Right ventricle myocardium inferior (tissue), 1 donor: ENCODE measurements at places on chromosomes 6 and 20.

DNA sequence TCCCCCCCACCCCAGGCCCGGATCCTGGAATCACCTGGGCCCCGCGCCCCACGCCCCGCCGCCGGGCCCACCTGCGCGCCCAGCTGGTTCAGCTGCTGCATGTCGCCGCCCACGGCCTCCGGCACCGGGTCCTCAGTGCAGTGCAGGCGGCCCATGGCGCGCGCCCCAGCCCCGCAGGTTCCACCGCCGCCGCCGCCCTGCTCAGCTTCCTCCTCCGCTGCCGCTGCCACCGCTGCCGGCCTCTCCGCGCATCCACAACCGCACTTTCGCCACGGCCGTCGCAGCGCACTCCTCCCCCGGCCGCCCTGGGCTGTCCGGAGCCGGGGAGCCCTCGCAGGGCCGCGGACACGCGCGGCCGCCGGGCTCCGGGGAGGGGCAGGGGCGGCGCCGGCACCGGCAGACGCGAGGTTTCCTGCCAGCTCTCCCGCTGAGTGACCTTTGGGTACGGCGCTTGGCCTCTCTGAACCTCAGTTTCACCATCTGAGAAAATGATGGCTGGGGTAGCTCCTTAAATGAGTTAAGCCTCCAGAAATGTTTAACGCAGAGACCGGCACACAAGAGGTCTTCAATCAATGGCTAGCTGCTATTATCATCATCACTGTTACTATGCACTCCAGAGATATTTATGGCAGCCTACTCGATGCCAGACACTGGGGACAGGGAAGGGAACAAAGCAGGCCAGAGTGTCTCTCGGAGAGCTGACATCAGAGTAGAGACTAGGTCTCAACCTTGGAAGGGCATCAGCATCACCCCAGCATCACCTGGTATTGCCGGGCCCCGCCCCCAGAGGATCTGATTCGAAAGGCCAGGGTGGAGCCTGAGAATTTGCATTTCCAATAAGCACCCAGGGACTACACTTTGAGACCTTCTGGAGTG is at the start of gene COMMD7:
Gene COMMD7, minus strand, starts transcription at position 231 of the 876 bp plus-strand sequence. Its CDS starts 76 bp downstream, at position 155.
- DNase-seq: peak; percentile 85

DNA sequence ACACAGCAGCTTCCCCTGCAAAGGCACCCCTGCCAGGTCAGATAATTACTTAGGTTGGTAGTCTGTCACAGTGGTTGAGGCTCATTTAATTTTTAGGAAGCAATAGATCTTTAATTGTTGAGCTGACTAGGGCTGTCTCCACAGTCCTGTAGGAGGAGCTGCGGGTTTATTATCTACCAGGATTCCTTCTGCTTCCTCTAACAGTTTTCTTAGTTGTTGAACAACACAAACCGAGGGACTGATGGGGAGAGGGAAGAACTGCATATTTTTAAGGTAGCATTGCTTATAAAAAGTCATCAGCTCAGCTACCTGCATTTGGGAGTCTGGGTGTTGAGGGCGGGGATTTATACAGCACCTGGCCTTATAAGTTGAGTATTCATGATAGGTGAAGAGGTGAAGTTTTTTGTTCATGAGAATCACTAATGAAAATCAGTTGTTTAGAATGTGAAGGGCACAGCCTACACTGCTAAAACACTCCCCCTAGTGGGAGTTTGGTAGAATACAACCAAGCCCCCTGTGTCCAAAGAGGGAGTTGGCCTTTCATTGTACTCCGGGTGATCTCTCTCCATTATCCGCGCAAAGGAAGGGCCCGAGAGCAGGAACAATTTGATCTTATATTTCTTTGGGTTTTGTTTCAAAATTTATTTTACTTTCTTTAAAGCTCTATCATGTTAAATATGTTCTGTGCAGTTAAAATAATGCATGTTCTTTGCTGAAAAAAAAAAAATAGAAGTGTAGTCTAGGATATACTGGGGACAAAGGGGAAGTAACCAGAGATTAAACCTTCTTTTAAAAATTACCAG is 69.6 kb downstream of the SSR1 start:
- DNase-seq: no peak

DNA sequence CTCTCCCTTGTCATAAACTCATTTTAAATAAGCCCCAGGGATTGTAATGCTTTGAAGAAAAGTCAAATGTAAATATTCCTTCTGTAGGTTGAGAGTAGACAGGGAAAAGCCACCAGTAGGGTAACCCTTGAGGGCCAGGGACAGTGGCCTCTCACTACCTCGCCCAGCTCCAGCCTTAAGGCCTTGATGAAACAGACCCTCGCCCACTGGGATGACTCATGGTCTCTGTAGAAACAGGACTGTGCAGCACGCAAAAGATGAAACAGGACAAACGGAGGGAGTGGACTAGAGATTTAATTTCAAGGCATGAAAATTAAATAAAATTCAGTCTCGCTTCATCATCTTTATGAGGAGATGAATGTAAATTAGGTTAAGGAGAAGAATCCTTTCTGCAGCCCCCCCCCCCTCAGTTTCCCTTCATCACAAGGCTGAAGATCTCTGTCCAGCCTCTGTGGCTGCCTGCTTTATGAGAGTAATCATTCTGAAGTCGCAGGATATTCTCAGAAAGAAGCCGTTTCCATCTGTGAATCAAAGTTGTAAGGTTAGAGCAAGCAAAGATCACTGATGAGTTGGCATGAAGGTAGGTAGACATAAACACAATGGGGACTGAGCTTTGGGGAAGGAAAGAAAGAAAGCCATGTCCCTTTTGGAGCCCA is 60.4 kb downstream of the TMEM200A start:
- DNase-seq: no peak

DNA sequence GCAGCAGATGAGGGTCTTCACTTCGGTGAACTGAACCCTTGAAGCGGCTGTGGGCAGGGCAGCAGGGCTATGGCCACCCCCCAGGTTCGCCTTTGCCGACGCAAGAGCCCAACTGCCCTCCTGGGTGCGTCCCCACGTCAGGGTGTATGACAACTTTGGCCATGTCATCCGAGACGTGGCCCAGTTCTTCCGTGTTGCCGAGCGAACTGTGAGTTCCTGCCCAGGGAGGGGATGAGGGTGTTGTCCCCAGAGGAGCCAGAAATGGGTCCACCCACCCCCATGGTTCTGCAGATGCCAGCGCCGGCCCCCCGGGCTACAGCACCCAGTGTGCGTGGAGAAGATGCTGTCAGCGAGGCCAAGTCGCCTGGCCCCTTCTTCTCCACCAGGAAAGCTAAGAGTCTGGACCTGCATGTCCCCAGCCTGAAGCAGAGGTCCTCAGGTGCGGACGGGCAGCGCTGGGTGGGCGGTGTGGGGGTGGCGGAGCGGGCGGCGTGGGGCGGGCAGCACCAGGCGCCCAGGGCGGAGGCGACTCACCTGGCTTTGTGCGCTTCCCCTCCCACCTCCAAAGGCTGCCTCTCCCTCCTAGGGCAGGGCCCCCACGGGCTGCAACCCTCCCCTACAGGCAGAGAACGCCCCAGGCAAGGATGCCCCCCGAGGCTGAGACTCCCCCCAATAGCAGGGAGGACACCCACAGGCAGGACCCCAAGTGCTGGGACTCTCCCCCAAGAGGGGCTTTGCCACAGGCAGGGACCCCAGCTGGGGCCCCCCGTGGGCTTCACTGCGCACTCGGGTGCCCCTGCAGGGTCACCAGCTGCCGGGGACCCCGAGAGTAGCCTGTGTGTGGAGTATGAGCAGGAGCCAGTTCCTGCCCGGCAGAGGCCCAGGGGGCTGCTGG is 6.2 kb upstream of the TNFRSF6B start:
- peak; percentile 66 for DNase-seq

DNA sequence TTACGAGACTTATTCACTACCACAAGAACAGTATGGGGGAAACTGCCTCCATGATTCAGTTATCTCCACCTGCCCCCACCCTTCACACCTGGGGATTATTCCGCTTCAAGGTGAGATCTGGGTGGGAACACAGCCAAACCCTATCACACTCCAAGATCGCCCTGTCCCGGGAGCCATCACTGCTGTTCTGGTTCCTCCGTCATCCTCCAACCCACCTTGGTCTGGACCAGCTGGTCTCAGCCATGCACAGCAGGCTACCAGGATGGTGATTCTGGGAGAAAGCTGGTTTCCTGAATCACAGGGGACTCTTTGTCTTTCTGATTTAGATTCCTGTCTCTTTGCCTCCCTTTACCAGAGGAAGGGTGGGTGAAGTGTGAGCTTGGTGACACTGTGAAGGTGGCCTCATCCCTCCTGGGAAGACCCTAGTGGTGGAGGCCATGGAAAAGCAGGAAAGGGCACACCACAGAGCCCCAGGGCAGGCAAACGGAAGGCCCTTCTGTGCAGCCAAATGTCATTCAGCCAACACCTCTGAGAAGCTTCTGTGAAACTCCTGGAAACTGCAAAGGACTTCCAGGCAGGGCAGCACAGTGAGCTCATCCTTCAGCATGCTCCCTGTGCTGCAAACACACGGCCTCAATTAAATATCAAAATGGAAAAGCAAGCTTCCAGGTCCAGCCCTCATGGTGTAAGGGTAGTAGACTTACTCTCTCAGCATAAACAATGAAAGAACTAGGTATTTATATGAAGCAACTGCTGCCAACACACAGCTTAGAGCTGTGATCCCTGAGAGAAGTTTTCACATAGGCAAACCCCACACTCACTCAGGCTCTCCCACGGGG is 169.8 kb downstream of the ANKRD60 start:
- DNase-seq: no peak

GRCh38 chr6:146595972-146596731 is 2.6 kb upstream of the ADGB start:
- DNase-seq: no peak

GRCh38 chr6:2988094-2988425 is 11.6 kb upstream of the NQO2 start:
- no peak for DNase-seq

DNA sequence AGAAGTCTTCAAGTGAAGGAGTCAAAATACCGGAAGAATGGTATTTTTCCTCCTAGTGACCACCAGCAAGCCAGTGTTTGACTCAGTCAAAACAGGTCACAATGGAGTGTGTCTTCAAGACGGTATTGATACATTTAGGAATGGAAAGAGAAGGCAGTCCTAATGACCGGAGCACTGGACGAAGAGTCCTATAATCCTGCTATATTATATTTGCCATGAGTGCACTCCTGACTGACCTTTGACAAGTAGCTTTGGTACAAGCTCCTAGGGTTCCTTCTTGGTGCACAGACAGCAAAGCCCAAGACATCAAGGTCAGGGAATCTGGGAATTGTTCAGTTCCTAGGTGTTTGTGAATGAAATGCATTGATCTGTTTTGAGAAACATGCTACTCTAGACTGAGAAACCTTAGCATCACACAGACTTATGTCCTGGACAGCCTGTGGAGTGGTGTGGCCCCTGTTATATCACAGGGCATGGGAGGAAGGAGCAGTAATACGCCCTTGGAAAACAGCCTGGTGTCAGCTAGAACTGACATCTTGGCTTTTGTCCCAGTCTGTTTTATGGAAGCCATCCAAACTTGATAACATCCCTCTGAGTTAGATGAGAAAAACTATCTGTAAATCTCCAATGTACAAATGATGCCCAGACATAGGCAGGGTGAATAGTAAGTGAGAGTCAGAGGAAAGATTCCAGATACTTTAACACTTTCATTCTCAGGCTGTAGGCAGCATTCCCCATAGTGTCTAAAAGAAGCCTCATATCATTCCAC is 18.5 kb downstream of the NOX3 start:
- no peak for DNase-seq

DNA sequence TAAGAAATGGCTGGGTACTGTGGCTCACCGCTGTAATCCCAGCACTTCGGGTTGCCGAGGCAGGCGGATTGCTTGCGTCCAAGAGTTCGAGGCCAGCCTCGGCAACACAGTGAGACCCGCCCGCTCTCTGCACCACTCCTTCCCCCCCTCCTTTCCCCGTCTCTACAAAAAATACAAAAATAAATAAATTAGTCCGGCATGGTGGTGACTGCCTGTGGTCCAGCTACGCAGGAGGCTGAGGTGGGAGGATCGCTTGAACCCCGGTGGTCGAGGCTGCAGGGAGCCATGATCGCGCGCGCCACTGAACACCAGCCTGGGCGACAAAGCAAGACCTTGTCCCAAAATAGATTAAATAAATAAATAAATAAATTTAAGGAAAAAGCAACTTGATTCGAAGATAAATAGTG is 448 bp upstream of the RNF114 start:
- DNase-seq: no peak

GRCh38 chr6:149492798-149493343 is 8.1 kb upstream of the ZC3H12D start:
- DNase-seq: no peak

DNA sequence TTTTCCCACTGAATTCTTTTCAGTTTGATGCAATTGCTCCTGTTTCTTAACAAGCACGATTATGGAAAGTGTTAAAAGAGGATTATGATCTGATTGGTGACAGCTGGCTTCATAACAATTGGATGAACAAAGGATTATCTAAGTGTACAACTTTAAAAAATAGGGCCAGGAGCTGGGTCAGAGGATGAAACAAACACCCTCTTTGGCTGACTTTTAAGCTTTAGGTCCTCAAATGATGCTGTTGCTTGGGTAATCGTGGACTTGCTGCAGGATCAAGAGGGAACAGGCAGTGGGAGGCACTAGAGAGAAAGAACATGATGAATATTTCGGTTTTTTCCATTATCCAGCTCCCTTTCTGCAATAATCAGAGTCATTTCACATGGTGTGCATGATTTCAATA is 35.5 kb upstream of the TMX4 start:
- no peak for DNase-seq

- no peak for DNase-seq
Observed at GRCh38 chr6:88749849-88750248, 213.6 kb downstream of the RNGTT start.

GRCh38 chr20:50628332-50628731 is 63.0 kb downstream of the RIPOR3 start:
- DNase-seq: no peak

GRCh38 chr6:162408826-162409535 is 318.6 kb downstream of the PRKN start:
- no peak for DNase-seq

DNA sequence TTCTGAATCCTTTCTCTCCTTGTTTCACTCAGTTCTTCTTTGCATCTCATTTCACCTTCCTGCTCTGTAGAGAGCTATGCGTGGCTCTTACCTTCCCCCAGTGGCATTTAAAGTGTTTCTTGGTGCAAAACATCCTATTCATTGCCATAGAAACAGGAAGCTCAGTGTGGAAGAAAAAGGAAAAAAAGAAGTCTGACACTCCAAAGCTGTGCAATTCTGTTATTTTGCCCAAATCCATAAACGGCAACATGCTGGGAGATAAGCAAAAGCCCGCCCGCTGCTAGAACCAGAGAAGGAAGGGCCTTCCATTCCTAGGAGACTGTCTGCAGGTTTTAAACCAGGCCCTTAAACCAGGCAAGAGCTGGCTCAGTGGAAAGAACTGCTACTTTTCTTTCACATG is 247.1 kb downstream of the HIVEP2 start:
- DNase-seq: no peak
